ENCODE measurements at places on chromosomes 5 and 9. TPM values are rescaled to one million over a fixed set of nuclear protein-coding genes. Genes with fewer than 3 reads are reported as not detected.

Gene SLCO4C1
- total RNA-seq, result 0.98 TPM

Gene ZNF367
- 5.8 TPM for total RNA-seq

- H3K4me3 ChIP-seq, result no peak overlapping the region
- H3K27ac ChIP-seq, result no peak overlapping the region
- peaks cover 24% of the 10 kb centered on the region for H3K27me3 ChIP-seq
- no peaks in the 10 kb centered on the region for H3K4me1 ChIP-seq
- no peaks in the 10 kb centered on the region for H3K36me3 ChIP-seq
Observed at GRCh38 chr9:132204883-132205282, 43.0 kb downstream of the NTNG2 start.

Gene LCN10
- 12.3 TPM for total RNA-seq

Gene CBY3
- not detected for total RNA-seq

- H3K4me3 ChIP-seq, result no peak overlapping the region
- H3K27me3 ChIP-seq, result no peaks in the 10 kb centered on the region
- H3K27ac ChIP-seq, result peak overlapping the region; percentile 26
- peak; percentile 93 for DNase-seq
- peaks cover 20% of the 10 kb centered on the region for H3K4me1 ChIP-seq
- H3K36me3 ChIP-seq, result no peaks in the 10 kb centered on the region
Observed at GRCh38 chr9:81394881-81395675, 294.3 kb downstream of the TLE1 start.

Gene LCN15
- total RNA-seq, result not detected
